Camera-type eye (tissue), 1 donor: ENCODE measurements at places on chromosomes 16 and 17. TPM values are rescaled to one million over a fixed set of nuclear protein-coding genes. Genes with fewer than 3 reads are reported as not detected.

OTOA gene
- total RNA-seq = 0.22 TPM

CIBAR2 gene
- total RNA-seq = 0.77 TPM

PPP4C gene
- 70.4 TPM for total RNA-seq

HOXB2 gene
- total RNA-seq = not detected

CLDN7 gene
- 14.3 TPM for total RNA-seq
